ENCODE measurements at places on chromosomes 5 and 9.

GRCh38 chr5:116520771-116521170, 53.9 kb downstream of the SEMA6A start:
- ATAC-seq, result no peak

DNA sequence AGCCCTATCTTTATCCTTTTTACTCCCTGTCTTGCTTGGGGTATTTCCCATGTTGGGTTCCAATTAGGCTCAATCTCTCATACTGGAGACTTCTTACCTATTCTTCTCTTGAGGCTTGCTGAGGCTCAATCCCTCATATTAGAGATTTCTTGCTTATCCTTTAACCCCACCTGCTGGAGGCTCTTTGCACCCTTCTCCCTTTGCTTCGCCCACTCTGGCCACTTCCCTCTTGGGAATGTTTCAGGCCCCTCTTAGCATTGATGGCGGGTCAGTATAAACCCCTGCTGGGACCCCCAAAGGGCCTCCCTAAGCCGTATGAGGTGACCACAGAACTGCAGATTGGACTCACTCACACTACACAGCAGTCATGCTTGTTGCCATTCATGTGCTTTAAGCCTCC, 69.3 kb upstream of the CDK20 start:
- no peak for ATAC-seq

GRCh38 chr5:66351813-66352212, 207.7 kb downstream of the SREK1 start:
- ATAC-seq, result no peak

DNA sequence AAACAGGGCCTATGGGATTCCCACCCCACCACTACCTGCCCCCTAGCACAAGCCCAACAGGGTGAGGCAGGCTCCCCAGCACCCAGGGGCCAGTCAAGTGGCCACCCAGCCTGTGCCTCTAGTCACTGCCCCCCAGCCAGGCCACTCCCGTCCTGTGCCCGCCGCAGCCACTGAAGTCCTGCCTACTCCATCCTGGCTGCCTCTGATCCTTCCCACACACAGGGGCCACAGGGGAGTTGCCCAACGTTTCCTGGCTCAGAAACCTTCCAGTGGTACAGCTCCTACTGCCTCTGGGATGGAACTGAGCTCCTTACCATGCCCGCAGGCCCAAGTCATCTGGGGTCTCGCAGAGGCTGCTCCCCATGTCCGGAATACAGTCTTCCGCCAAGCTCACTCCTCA, 70.2 kb upstream of the STXBP1 start:
- ATAC-seq, result no peak

- ATAC-seq, result no peak
Measured at GRCh38 chr5:127088251-127088650, 14.9 kb upstream of the C5orf63 start.

GRCh38 chr9:7974335-7974960, 174.9 kb upstream of the DMAC1 start:
- peak; percentile 27 for ATAC-seq

DNA sequence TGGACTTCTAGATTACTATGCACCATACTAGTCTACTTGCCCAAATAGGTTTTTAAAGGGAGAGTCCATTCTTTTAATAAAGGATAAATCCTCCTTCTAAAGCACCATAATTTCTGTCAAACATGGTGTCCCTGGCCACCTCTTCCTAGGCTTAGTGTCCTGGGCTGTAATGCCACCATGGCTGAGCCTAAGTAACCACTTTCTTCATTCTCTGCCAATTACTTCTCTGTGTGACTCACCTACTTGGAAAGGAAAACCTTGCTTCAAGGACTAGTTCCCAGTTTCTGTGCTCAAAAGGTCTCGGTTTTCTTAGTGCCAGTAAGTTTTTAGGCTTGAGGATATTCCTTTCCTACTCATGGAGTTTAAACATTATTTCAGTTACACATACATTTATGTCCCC, 273.4 kb downstream of the DENND1A start:
- no peak for ATAC-seq

GRCh38 chr5:54743997-54744788, 226.6 kb downstream of the SNX18 start:
- peak; percentile 98 for ATAC-seq

- no peak for ATAC-seq
Measured at GRCh38 chr9:22363421-22363887, 83.2 kb upstream of the DMRTA1 start.

- peak; percentile 67 for ATAC-seq
Measured at GRCh38 chr5:80140496-80140895, 105.3 kb downstream of the THBS4 start.

DNA sequence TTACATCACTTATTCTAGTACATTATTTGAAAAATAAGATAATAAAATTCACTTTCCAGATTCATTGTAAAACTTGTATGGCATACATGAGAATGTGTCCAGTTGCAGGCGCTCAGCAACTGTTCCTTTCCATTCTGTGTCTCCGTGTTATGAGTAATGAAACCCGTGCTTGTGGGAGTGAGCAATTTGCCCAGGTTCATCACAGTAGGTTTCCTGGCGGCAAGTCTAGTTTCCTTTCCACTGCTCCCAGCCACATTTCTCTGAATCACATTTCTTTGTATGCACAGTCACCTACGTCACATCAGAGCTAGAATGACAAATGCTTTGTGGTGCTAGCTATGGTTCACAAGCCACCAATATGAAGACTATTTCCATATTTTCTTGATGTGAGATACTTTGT, 39.9 kb downstream of the MOCS2 start:
- ATAC-seq, result peak; percentile 99

GRCh38 chr5:147972076-147972840, 65.9 kb upstream of the C5orf46 start:
- ATAC-seq, result no peak

- ATAC-seq, result no peak
Measured at GRCh38 chr9:24899463-24899862, 353.8 kb upstream of the IZUMO3 start.

DNA sequence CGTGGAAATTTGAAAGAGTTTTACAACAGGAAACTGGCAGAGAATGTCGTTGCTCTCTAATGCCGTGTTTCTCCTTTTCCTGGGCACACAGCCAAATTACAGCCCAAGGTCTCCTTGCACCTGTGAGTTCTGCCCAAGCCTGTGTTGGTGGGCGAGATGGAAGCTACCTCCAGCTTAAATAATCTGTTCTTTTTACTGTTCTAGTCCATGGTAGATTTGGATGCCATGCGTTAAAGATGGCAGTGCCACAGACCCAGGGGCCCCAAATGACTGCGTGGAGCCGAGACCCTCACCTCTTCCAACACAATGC, 92.6 kb upstream of the IRX4 start:
- ATAC-seq, result no peak

DNA sequence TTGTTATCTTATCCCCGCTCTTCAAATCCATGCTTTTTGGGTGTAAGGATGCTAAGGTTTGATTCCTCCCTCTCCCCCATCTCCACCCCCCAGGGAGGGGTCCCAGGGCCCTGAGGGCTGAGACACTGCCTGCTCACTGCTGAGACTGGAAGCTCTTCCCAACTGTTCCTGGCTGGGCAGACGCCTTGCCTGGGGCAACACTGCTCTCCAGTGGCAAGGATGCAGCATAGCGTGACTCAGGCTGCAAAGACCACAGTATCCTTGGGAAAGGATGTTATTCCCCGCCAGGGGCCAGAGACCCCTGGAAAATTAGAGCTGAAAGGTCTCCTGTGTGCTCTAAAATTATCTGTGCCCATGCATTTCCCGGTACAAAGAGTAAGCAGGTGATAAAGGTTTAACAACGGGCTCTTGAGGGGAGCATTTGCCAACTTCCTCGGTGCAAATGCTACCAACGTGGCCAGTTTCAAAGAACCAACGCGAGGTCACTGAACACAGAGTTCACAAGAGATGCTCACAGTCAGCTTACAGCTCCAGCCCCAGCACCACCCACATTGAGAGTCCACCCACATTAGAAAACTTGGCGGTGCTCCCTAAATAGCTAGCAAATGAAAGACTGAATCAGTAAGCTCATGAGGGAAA, 271.9 kb downstream of the NSG2 start:
- no peak for ATAC-seq

DNA sequence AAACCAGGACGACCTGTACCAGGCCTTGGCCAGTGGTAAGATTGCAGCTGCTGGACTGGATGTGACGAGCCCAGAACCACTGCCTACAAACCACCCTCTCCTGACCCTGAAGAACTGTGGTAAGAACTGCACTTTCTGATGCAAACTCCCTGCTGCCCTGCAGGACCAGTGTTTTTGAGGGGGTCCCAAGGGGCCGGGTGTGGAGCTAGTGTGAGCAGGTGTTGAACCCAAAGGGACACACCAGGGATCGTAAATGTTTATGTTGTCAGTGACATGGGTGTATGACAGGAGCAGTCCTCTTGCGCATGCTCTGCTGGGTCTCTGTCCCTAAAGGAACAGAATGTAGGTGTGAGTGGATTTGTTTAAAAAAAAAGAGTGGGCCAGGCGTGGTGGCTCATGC, 9.5 kb downstream of the GRHPR start:
- ATAC-seq, result no peak

GRCh38 chr9:72280913-72281500, 84.0 kb downstream of the ZFAND5 start:
- ATAC-seq, result peak; percentile 81

GRCh38 chr5:113250341-113250953, 184.3 kb downstream of the TSSK1B start:
- no peak for ATAC-seq

GRCh38 chr5:101942321-101942882, 353.7 kb downstream of the SLCO4C1 start:
- ATAC-seq, result no peak

- ATAC-seq, result no peak
Measured at GRCh38 chr5:52961274-52961681, 27.9 kb upstream of the ITGA2 start.

DNA sequence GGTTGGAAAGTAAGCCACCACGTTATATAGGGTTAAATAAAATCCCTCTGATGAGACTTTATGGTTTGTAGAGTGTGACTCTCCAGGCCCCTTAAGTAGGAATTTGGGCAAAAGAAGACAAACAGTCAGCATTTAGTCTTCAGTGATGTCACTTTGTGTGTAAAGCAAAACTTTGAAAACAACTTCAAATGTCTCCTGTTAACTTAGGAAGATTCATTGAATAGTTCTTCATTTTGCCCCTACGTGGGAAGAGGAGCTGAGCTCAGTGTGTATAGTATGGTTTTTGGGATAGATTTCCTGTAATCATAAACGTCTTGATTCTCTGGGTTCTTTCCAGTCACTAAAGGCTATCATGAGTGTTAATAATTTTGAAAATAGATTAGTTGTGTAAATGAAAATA, 101.3 kb downstream of the GADD45G start:
- no peak for ATAC-seq

DNA sequence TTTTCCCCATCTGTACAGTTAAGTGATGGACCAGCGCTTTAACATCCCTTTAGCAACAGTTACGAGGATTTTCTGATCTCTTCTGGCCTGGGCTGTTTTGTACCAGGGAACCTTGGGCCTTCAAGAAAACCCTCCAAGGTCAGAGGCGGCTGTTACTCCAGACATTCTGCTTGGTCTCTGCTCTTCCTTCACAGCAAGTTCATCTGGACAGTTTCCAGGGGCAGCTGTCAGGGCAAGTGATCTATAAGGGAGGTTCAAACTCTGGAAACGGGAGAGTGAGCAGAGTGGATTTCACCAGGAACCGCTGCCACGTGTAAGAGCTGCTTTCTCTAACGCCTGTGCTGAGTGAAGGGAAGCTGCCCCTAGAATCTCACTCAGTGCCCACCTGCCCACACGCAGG, 36.7 kb downstream of the ZNF618 start:
- no peak for ATAC-seq

- ATAC-seq, result no peak
Measured at GRCh38 chr9:80134487-80134886, 562.7 kb downstream of the TLE4 start.

DNA sequence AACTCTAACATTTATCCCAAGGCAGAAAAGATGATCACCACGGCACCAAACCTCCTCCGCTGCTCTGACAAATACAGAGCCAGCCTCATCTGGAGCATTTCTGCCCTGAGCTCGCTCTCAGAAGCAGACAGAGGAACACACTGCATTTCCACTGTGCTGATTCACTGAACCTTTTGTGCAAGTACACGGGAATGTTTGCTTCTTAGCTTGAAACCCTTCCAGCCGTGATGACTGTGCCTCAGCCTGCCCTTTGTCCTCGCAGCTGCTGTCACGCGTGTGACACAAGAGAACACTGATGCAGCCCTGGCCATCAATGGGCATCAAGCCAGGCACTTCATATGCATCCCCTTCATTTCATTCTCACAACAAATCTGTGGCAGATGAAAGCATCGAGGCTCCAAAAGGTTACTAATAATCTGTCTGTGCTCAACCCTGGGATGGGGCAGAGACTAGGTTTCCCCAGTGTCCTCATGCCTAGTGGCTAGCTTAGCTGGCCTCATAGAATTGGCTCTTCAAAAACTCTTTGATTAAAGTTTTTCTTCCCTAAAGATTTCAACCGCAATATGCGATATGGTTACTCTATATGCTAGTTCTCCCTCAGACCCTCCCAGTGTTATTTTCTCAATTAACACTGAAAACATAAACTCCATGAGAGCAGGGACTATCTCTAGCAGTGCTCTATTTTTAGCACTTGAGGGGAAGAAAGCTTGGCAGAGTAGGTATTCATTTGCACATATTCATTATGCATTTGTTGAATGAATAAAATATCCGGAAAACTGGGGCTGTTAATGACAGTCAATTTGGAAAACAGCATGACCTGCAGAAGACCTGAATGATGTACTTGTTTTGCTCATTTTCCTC, 7.3 kb downstream of the CDC14B start:
- ATAC-seq, result no peak

- no peak for ATAC-seq
Measured at GRCh38 chr9:124389146-124389939, 25.9 kb downstream of the PSMB7 start.

- no peak for ATAC-seq
Measured at GRCh38 chr5:93343570-93343969, 237.4 kb downstream of the NR2F1-AS1 start.

GRCh38 chr5:54013556-54014194, 296.7 kb downstream of the ARL15 start:
- peak; percentile 94 for ATAC-seq

GRCh38 chr5:128237000-128237399, 153.4 kb downstream of the SLC12A2 start:
- no peak for ATAC-seq

GRCh38 chr9:76456202-76456926, 2.6 kb upstream of the GCNT1 start:
- ATAC-seq, result no peak

DNA sequence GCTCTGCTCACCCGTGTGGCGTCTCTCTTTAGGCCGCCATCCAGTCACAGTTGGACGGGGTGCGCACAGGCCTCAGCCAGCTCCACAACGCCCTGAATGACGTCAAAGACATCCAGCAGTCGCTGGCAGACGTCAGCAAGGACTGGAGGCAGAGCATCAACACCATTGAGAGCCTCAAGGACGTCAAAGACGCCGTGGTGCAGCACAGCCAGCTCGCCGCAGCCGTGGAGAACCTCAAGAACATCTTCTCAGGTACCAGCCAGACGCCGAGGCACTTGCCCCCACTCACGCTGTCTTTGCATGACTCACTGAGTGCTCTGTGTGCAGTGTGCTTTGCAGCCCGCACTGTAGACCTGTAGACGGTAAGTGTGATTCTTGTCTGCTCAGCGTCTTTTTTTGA, 4.5 kb downstream of the EXOC3 start:
- ATAC-seq, result no peak

- ATAC-seq, result no peak
Measured at GRCh38 chr9:134041649-134041962, 16.3 kb downstream of the BRD3OS start.

All from activated T-helper 17 cell treated with anti-CD3 and anti-CD28 coated beads, Interleukin-2, amount 50 U/mL, for 72 hours (primary cell).